ENCODE measurements at places on chromosomes 6 and 20. TPM values are rescaled to one million over a fixed set of nuclear protein-coding genes. Genes with fewer than 3 reads are reported as not detected.
A peak's percentile ranks its signal among the peaks of the same experiment; 100 is the strongest.

DNA sequence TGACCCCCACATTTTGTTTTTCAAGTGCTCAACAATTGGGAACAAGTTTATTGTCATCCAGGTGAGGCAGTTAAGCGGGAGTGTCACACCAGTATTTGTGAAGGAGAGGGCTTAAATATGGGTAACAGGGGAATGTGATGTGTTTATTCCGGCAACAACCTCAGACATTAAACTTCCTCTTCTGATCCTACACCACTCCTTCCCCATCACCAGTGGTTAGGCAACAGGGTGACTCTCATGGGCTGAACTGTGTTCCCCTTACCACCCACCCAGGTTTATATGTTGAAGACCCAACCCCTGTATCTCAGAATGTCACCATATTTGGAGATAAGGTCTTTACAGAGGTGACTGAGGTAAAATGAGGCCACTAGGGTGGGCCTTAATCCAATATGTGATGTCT lies 52.1 kb upstream of the RNF182 start:
- peaks cover 9% of the 10 kb centered on the region for H3K4me1 ChIP-seq
- H3K36me3 ChIP-seq: no peaks in the 10 kb centered on the region
- DNase-seq: no peak

DNA sequence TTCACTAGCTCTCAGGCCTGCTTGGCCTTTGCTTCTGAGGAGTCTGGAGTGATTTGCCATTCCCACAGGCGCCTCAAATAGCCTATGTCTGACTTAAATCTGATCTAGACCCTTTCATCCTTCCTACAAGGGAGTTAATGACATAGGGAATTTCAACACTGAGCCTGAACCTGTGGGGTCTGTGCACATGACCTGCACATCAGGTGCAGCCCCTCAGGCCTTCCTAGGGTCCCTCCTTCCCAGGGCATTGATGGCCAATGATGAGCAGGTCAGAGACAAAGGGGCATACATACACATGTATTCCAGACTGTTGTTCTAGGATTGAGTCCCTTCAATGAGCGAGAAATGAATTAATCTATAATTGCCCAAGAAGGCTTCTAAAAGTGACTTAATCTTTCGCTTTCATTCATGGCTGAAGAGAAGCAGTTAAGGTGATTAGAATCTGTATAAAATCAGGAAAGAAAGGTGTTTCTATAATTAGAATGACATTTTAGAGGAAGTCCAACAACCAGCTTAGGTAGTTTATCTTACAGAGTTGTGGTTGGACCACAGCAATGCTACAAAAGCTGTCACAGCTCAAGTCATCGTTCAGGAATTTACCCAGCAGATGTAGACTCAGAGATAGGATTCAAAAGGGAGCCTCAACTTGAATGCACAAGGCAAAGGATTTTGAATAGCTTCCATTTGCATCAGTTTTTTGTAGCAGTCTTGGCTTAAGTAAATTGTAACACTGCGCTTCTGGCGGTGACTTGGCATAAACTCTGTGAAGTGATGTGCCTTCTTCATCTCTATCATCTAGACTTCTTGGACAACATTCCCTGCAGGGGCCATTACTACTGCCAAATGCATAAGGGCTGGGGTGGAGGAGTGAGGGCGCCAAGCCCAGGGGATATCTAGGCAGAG lies 27.0 kb upstream of the TBC1D7 start:
- peaks cover 47% of the 10 kb centered on the region for H3K4me1 ChIP-seq
- H3K27me3 ChIP-seq: no peaks in the 10 kb centered on the region
- H3K36me3 ChIP-seq: peaks cover 4% of the 10 kb centered on the region
- peak overlapping the region; percentile 86 for H3K4me3 ChIP-seq
- DNase-seq: peak; percentile 39

GRCh38 chr6:43770372-43771209 lies 580 bp downstream of the VEGFA start:
- peak; percentile 62 for DNase-seq
- H3K36me3 ChIP-seq: peaks cover 6% of the 10 kb centered on the region
- peak overlapping the region; percentile 90 for H3K27ac ChIP-seq
- H3K4me1 ChIP-seq: peaks cover 28% of the 10 kb centered on the region
- peaks cover 5% of the 10 kb centered on the region for H3K27me3 ChIP-seq

DNA sequence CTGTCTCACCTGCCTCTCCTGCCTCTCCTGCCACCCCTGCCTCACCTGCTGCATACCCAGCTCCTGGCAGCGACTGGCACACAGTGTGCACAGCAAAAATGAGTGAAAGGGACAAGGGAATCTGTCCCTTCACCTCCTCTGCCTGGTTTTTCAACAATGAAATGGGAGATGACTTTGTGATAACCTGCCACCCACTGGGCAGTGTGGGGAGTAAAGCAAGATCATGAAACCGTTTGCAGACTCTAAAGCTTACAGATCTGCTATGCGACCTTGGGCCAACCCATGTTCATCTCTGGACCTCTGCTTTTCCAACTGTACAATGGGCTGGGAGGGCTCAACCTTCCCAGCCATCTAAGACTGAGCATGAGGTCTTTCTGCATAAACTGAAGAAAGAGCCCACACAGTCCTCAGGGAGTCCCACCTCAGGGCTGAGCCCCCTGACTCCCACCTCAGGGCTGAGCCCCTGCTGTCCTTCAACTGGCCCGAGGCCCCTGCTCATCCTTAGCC lies 81.1 kb downstream of the RIPOR3 start:
- H3K4me1 ChIP-seq: no peaks in the 10 kb centered on the region
- H3K36me3 ChIP-seq: no peaks in the 10 kb centered on the region
- H3K27ac ChIP-seq: no peak overlapping the region
- no peak overlapping the region for H3K4me3 ChIP-seq

GRCh38 chr6:166310634-166311033 lies 2.4 kb upstream of the PRR18 start:
- H3K36me3 ChIP-seq: no peaks in the 10 kb centered on the region
- H3K4me3 ChIP-seq: no peak overlapping the region
- no peak overlapping the region for H3K27ac ChIP-seq
- DNase-seq: no peak
- H3K4me1 ChIP-seq: no peaks in the 10 kb centered on the region

- no peak for DNase-seq
- H3K36me3 ChIP-seq: no peaks in the 10 kb centered on the region
Measured at GRCh38 chr6:147201885-147202515, 2.2 kb upstream of the STXBP5 start.

- H3K4me3 ChIP-seq: peak within 1 kb of the TSS; percentile 86
- peaks cover 15% of the 10 kb centered on the region for H3K36me3 ChIP-seq
- H3K27ac ChIP-seq: peak within 1 kb of the TSS; percentile 91
- H3K27me3 ChIP-seq: peaks cover 3% of the 10 kb centered on the region
- DNase-seq: peak; percentile 94
- peaks cover 23% of the 10 kb centered on the region for H3K4me1 ChIP-seq
Measured at GRCh38 chr20:50190251-50191064, at the start of gene CEBPB. CEBPB (plus strand) TSS chr20:50190830; CDS start chr20:50191034, 204 bp downstream.

GRCh38 chr6:132400883-132401617 lies at the start of gene MOXD1:
MOXD1 (minus strand) TSS chr6:132401475; CDS start chr6:132401426, 49 bp downstream.
- H3K4me1 ChIP-seq: peaks cover 3% of the 10 kb centered on the region
- H3K27ac ChIP-seq: no peak within 1 kb of the TSS
- H3K36me3 ChIP-seq: no peaks in the 10 kb centered on the region
- peaks cover 58% of the 10 kb centered on the region for H3K27me3 ChIP-seq
- H3K4me3 ChIP-seq: peak within 1 kb of the TSS; percentile 66
- peak; percentile 49 for DNase-seq

- no peaks in the 10 kb centered on the region for H3K36me3 ChIP-seq
- H3K4me1 ChIP-seq: no peaks in the 10 kb centered on the region
- no peak for DNase-seq
Measured at GRCh38 chr20:47774131-47774777, 11.0 kb downstream of the SULF2 start.

GRCh38 chr20:37914672-37915433 lies 11.9 kb downstream of the VSTM2L start:
- no peaks in the 10 kb centered on the region for H3K36me3 ChIP-seq
- H3K27ac ChIP-seq: peak overlapping the region; percentile 70
- H3K27me3 ChIP-seq: peaks cover 51% of the 10 kb centered on the region
- H3K4me1 ChIP-seq: peaks cover 21% of the 10 kb centered on the region
- H3K4me3 ChIP-seq: peak overlapping the region; percentile 58

GRCh38 chr6:5510331-5511133 lies 249.2 kb downstream of the FARS2 start:
- H3K27ac ChIP-seq: no peak overlapping the region
- DNase-seq: no peak
- H3K27me3 ChIP-seq: no peaks in the 10 kb centered on the region
- H3K4me1 ChIP-seq: peaks cover 18% of the 10 kb centered on the region

- DNase-seq: no peak
- no peak overlapping the region for H3K27ac ChIP-seq
- H3K36me3 ChIP-seq: no peaks in the 10 kb centered on the region
- no peak overlapping the region for H3K4me3 ChIP-seq
- no peaks in the 10 kb centered on the region for H3K4me1 ChIP-seq
Measured at GRCh38 chr20:60031107-60031506, 72.9 kb downstream of the CDH26 start.

DNA sequence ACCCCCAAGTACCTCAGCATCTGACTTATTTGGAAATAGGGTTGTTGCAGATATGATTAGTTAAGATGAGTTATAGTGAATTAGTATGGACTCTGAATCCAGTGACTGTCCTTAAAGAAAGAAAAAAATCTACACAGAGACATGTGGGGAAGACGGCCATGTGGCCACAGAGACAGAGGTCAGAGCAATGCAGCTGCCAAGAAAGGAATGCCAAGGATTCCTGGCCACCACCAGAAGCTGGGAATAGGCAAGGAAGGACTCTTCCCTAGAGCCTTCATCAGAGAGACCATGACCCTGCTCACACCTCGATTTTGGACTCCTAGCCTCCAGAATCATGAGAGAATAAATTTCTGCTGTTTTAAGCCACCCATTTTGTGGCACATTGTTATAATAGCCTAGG lies 81.8 kb downstream of the FYN start:
- no peaks in the 10 kb centered on the region for H3K27me3 ChIP-seq
- H3K4me1 ChIP-seq: peaks cover 49% of the 10 kb centered on the region
- peaks cover 24% of the 10 kb centered on the region for H3K36me3 ChIP-seq

- peaks cover 4% of the 10 kb centered on the region for H3K27me3 ChIP-seq
- H3K27ac ChIP-seq: no peak overlapping the region
- no peak for DNase-seq
- no peaks in the 10 kb centered on the region for H3K36me3 ChIP-seq
- peaks cover 7% of the 10 kb centered on the region for H3K4me1 ChIP-seq
- no peak overlapping the region for H3K4me3 ChIP-seq
Measured at GRCh38 chr6:107991772-107992550, 34.0 kb upstream of the SEC63 start.

- H3K4me3 ChIP-seq: no peak overlapping the region
- H3K27me3 ChIP-seq: no peaks in the 10 kb centered on the region
- no peak overlapping the region for H3K27ac ChIP-seq
- H3K4me1 ChIP-seq: no peaks in the 10 kb centered on the region
Measured at GRCh38 chr20:39897058-39897457, 792.0 kb downstream of the MAFB start.

GRCh38 chr20:14790771-14791620 lies 453.6 kb upstream of the FLRT3 start:
- no peak for DNase-seq
- no peak overlapping the region for H3K4me3 ChIP-seq
- H3K4me1 ChIP-seq: no peaks in the 10 kb centered on the region
- H3K27me3 ChIP-seq: no peaks in the 10 kb centered on the region
- no peaks in the 10 kb centered on the region for H3K36me3 ChIP-seq

DNA sequence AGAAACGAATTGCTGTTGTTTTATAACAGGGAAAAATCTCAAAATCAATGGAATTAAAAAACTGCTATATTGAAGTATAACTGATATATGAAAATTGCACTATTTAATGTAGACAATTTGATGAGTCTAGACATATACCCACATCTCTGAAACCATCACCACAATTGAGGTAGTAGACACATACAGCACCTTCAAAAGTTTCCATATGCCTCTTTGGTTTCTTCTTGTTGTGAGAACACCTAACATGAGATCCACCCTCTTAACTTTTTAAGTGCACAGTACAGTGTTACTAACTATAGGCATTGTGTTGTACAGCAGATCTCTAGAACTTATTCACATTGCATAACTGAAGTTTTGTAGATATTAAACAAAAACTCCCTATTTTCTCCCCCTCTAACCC lies 14.0 kb upstream of the SLC17A5 start:
- no peak for DNase-seq
- no peak overlapping the region for H3K27ac ChIP-seq
- H3K4me3 ChIP-seq: no peak overlapping the region
- H3K27me3 ChIP-seq: peaks cover 50% of the 10 kb centered on the region
- H3K4me1 ChIP-seq: peaks cover 3% of the 10 kb centered on the region
- H3K36me3 ChIP-seq: no peaks in the 10 kb centered on the region

- H3K36me3 ChIP-seq: no peaks in the 10 kb centered on the region
- no peak overlapping the region for H3K27ac ChIP-seq
- no peak for DNase-seq
Measured at GRCh38 chr20:4243071-4243470, 227.7 kb upstream of the RNF24 start.

DNA sequence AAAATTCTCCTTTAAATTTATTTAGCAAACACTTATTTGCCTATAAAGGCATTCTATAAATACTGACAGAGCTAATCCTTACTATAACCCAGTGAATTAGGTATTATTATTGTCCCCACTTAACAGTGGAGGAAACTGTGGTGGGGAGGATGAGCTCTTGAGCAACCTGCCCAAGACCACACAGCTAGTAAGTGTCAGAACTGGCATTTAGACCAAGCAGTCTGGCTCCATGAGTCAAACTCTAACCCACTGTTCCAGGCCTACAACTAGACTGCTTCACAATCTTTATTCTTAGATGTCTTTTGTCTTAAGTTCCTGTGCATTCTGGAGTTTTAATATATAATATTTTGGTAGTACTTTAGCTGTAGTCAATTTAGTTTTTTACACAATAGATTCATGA lies 530.8 kb downstream of the BCKDHB start:
- no peaks in the 10 kb centered on the region for H3K4me1 ChIP-seq
- H3K27me3 ChIP-seq: no peaks in the 10 kb centered on the region
- H3K27ac ChIP-seq: no peak overlapping the region
- H3K36me3 ChIP-seq: no peaks in the 10 kb centered on the region
- no peak for DNase-seq
- no peak overlapping the region for H3K4me3 ChIP-seq

DNA sequence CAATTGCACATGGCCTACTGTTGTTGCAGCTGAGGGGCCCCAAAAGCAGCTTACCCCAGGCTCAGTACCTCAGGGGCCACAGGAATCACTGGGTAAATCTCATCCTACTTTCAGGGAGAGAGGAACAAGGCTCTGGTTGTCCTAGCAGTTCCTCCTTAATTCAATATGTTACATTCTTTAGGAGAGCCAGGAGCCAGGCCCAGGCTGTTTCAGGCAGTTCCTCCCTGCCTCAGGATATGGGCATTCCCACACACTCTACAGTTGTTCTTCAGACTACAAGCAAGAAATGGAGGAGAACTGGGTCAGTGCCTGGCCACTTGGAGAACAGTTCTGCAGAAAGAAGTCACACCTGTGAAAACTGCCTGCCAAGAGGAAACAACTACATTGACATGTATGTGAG lies 9.6 kb upstream of the BTN3A2 start:
- peaks cover 11% of the 10 kb centered on the region for H3K4me1 ChIP-seq
- no peak overlapping the region for H3K4me3 ChIP-seq
- H3K27ac ChIP-seq: no peak overlapping the region
- no peaks in the 10 kb centered on the region for H3K36me3 ChIP-seq

- no peaks in the 10 kb centered on the region for H3K27me3 ChIP-seq
- H3K4me1 ChIP-seq: peaks cover 24% of the 10 kb centered on the region
- peak overlapping the region; percentile 89 for H3K4me3 ChIP-seq
- no peak for DNase-seq
Measured at GRCh38 chr6:118935331-118935668, 341 bp upstream of the MCM9 start.

MRPS26 gene
- total RNA-seq: 32.6 TPM

IL17F gene
- not detected for total RNA-seq

PGC gene
- not detected for total RNA-seq

PRDM1 gene
- 21.1 TPM for total RNA-seq

SPATA2 gene
- 8.9 TPM for total RNA-seq

DPPA5 gene
- not detected for total RNA-seq

TMEM244 gene
- total RNA-seq: 0.83 TPM

PACSIN1 gene
- total RNA-seq: 4.5 TPM

SLC29A1 gene
- 22.5 TPM for total RNA-seq

CPNE5 gene
- 1.3 TPM for total RNA-seq

All from activated naive CD8-positive, alpha-beta T cell treated with anti-CD3 and anti-CD28 coated beads, Interleukin-2, amount 10 ng/mL, durations not matched to agents 7 days and 5 days (primary cell).